ENCODE measurements at places on chromosomes 16 and 17.

- DNase-seq, result no peak
Measured at GRCh38 chr16:17027488-17028129, 443.2 kb downstream of the XYLT1 start.

- DNase-seq, result no peak
Measured at GRCh38 chr16:24150282-24150681, 105.9 kb upstream of the CACNG3 start.

- no peak for DNase-seq
Measured at GRCh38 chr17:28372945-28373274, 1.4 kb downstream of the SARM1 start.

GRCh38 chr17:17419631-17420030 lies 57.2 kb upstream of the MED9 start:
- no peak for DNase-seq

- no peak for DNase-seq
Measured at GRCh38 chr16:48395375-48395774, 10.2 kb upstream of the SIAH1 start.

DNA sequence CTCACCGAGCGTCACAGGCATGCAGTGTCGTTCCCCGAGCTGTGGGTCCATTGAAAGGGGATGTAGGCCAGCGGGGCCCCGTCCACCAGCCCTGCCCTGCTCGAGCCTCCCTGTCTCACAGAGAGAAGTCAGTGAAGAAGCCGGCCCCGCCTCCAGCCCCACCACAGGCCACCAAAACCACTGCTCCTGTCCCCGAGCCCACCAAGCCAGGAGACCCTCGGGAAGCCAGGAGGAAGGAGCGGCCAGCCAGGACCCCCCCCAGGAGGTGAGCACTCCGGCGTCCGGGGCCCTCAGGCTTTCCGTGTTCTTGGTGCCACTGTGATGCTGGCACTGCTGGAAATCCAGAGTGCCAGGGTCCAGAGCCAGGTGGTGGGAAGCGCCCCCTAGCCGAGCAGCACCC lies 13.9 kb upstream of the IL17C start:
- no peak for DNase-seq

- no peak for DNase-seq
Measured at GRCh38 chr16:7227229-7227721, 105.4 kb upstream of the RBFOX1 start.

GRCh38 chr17:66474258-66474657 lies 171.8 kb downstream of the PRKCA start:
- no peak for DNase-seq

DNA sequence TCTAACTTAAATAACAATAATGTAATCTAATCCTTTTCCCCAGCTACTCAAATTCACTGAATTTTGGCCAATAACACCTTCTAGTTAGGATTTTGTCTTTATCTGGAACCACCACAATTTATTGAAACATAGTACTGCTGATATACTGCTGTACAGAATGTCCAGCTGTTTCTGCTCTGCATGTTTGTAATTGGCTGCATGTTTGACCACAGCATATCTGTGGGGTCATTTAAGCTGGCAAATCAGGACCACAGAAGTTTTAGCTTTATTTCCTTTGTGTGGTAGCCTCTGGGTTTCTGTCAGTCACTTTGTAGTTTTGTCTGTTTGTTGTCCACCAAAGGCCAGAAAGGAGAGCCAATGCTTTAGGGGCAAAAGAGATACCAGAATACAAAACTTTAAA lies 22.2 kb upstream of the RAB11FIP4 start:
- no peak for DNase-seq

DNA sequence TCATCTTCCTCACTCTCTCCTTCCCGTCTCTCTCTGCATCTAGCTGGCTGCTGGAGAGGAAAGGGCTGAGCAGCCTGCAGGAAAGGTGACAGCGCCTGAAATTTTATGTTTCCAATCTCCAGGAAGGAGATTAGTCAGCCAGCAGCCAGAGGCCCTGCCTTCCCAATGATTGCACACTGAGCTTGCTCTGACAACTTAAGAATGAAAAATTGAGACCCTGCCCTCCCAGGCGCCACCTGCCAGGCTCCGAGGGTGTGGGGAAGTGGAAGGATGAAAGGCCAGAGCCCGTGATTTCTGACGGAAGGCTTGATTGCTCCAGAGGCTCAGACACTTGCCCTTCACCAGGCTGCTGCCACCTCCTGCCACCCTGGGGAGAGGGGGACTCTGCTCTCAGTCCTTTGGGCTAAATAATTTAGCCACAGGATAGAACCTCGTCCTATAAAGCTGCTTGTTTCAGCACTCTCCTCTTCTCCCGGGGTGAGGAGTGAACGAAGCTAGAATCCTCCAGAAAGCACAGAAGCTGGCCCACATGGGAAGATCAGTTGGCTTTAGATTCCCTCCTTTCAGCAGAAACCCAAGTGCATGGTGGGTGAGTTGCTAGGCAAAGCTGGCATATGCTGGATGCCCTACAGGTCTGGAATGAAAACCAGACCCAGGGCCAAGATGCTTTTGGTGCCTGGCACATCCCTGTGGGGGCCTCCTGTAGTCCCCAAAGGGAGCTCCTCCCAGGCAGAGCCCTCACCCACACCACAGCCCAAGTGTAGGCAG lies 33.5 kb downstream of the GRIN2C start:
- no peak for DNase-seq

Measured in GF-D8 (cell line).